COR-L47 (cell line): ENCODE measurements at places on chromosomes 3 and 15.
A peak's percentile ranks its signal among the peaks of the same experiment; 100 is the strongest.

DNA sequence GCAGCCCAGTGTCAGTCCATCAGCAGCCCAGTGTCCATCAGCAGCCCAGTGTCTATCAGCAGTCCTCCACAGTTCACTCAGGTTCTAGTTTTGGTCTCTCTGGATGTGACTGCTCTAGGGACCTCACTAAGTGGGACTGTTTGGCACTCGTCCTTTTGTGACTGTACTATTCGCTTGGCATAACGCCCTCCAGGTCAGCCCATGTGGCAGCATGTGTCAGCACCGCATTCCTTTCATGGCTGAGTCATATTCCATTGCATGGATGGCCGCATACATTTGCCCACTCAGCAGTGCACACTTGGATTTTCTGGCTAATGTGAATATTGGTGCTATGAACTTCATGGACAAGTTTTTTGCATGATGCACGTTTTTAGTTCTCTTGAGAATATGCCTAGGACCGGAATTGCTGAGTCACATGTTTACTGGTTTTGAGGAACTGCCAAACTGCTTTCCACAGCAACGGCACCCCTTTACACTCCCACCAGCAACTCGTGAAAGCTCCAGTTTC lies 16.4 kb downstream of the CHST13 start:
- no peak for DNase-seq

DNA sequence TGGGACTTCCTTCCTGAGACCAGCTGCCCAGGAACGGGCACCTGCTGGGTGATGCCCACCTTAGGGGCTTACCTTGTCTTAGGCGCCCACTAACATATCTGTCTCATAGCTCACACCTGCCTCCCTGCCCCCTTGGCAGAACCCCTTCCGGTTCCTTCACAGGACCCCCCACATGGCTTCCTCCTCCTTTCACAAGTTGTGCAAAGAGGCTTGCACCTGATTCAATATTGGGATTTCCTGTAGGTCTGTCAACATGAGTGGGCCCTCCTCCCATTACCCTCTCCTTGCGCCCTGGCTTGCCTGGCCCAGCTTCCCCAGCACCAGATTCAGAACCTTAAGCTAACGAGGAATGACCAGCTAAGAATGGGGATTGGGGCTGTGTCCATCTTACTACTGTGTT lies 633 bp downstream of the THPO start:
- DNase-seq: peak; percentile 63

GRCh38 chr15:68309024-68309423 lies 31.5 kb downstream of the FEM1B start:
- DNase-seq: no peak

DNA sequence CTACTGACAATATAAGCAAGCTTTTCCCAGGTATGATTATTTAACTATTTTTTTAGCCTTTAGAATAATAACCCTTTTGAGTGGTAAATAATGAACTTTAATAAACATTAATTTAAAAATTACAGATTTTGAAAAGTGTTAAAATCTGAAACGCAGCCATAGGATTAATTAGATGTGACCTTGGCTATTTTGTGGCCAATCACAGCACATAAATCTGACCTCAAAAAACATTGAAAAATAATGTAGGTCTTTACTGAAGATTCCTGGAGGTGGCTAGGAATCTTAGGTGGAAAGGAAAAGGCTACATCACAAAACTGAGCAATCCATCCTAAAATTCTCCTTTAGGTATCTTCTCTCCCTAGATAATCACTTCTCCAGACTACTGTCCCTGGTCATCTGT lies 18.1 kb downstream of the SCG3 start:
- no peak for DNase-seq

DNA sequence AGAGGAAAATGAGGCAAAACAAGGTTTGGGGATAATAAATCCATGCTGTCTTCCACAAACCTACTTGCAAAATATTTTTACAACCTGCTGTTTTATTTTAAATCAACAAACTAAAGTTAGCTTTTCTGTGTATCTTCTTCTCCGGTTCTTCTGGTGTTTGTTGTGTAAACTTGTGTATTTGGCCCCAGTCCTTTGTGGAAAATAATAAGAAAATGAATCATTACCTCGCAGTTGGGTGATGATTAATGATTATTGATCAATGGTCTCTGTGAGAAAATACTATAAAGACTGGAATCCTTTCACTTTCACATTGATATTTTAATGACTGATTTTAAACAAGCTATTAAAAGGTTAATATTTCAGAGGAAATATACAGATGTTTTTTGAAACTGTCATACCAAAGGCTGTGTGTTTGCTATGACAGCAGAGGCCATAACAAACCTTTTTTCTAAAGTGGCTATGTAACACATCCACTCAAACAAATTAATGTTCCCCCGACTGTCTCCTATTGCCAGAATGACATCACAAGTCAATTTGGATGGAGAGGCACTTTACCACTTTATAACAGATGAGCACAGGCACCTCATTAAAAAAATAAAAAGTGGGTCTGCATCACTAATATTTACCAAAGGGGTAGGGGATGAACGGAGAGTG lies 152.5 kb downstream of the MEX3B start:
- DNase-seq: no peak

GRCh38 chr15:23648920-23649515 lies 1.4 kb upstream of the MAGEL2 start:
- DNase-seq: peak; percentile 27

- no peak for DNase-seq
Observed at GRCh38 chr15:65333148-65333820, 28.8 kb downstream of the RNU5B-1 start.

DNA sequence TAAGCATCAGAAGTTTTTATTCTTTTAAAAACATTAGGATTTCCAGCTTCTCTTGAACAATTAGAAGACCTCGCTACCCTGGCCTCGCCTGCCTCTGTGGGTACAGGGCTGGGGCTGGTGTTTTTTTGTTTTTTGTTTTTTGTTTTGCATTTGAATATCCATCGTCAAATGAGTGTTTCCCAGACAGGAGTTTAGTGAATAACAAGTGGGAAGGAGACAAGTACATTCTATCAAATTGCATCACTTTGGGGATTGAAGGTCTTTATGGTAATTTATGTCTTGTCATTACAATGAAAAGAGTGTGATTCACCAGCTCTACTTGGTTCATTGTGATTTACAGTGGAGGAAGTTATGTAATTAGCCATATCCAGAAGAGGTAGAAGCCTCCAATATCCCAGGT lies 161.1 kb upstream of the UBE2E1 start:
- DNase-seq: no peak

DNA sequence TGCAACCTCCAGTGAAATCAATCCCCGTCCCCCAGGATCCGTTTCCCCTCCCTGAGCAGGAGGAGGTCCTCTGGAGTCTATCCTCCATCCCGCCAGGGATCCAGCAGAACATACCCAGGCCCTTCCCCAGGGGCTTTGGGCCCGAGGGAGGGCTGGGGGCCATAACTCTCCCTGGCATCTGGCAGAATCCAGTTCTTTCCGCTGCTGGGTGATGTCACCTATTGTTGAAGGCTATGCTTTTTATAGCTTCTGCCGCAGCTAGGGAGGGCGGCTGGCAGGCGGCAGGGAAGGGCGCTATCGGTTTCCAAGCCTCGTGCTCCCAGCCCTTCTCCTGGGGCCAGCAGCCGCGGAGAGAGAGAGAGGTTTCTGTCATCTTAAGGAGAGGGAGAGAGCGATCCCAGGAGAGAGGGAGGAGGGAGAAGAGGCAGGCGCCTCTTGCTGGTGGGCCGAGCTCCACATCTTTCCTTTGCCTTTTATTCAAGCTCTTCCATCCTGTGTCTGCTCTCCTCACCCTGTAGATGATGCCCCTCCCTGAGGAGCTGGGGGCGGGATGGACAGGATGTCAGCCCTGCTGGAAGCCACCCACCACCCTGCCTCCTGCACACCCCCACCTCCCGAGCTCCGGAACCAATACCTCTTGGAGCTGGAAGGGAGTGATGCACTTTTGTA lies 120.1 kb downstream of the ANP32A start:
- peak; percentile 73 for DNase-seq

DNA sequence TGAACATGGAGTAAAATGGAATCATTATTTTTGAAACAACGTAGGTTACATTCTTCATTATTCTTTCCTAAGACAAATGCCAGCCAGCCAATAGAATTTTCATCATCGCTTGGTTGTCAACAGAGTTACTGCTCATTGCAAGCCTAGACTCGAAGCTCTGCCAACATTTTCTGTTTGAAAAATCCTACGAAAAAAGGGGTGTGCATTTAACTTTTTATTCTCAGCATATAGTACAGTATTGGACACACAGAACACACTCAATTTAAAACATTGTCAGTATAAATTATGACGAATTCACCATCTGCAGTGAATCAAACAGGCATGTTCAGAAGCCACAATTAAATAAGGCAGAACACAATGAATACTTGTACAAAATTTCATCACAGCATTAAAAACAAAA lies 232.1 kb downstream of the NR1D2 start:
- no peak for DNase-seq

DNA sequence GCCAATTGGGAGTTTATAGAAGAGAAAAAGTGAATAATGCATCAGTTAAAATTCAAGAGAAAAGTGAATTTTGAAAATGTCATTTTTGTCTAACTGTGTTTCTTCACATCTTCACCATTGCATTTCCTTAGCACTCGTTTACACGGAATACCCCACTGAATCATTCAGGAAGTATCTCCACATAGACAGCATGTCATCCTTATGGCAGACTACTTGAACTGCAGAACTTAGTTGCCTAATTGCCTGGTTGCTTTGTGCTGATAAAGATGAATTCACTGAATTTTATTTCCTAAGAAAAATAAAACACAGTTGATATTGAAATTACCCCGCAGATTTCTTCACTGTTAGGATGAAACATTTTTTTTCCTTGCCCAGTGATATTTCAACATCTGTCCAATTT lies 627.1 kb downstream of the ROBO1 start:
- DNase-seq: no peak

- DNase-seq: no peak
Observed at GRCh38 chr3:132784502-132785025, 62.4 kb upstream of the NPHP3 start.

DNA sequence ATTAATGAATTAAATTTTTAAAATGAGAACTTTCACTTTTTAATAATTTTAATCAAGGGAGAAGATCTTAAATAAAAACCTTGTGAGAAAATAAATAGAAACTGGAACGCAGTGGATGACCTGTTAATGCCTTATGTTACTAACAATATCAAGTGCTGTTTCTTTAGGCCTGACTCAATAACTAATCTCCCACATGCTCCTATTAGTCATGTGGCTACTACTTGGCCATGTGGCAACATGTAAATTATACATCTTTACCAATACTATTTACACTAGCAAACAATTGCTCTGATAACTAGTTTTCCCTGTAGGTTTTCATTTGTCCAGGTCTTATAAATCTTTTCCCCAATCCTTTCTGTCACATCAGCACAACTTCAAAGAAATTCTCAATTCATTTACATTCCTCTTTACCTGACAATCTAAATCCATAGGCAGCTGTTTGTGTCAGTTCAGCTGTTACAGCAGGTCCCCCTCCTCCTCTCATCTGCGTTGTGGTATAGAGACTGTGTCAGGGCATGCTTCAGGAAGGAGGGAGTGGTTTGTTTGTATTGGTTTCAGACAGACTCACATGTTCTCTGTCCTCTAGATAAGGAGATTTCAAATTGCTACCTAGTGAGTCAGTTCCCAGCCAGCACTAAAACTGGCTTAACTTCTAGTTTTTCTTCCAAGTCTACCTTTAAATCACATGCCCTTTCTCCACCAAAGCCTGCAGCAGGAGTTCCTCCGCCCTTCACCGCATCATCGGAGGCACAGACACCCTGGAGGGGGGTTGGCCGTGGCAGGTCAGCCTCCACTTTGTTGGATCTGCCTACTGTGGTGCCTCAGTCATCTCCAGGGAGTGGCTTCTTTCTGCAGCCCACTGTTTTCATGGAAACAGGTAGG lies 11.3 kb upstream of the C3orf52 start:
- DNase-seq: peak; percentile 67

GRCh38 chr15:101113114-101114005 lies 138.5 kb downstream of the CHSY1 start:
- DNase-seq: no peak

DNA sequence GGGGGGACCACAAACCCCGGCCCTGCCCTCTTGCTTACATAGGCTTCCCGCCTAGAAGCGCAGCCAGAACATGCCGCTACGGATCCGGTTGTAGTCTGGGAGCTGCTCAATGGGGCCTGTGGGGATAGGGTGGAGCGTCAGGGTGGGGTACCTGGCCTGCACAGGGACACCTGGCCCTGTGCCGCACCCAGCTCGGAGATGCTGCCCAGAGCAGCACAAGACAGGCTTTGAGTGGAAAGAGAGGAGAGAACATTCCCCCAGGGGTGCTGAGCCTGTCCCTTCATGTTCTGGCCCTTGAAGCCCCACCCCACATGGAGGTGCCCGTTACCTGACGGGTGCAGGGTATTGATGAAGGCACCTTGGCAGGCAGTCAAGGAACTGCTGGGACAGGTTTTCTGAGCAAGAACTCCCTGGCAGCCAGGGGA lies 4.0 kb upstream of the COL7A1 start:
- no peak for DNase-seq

DNA sequence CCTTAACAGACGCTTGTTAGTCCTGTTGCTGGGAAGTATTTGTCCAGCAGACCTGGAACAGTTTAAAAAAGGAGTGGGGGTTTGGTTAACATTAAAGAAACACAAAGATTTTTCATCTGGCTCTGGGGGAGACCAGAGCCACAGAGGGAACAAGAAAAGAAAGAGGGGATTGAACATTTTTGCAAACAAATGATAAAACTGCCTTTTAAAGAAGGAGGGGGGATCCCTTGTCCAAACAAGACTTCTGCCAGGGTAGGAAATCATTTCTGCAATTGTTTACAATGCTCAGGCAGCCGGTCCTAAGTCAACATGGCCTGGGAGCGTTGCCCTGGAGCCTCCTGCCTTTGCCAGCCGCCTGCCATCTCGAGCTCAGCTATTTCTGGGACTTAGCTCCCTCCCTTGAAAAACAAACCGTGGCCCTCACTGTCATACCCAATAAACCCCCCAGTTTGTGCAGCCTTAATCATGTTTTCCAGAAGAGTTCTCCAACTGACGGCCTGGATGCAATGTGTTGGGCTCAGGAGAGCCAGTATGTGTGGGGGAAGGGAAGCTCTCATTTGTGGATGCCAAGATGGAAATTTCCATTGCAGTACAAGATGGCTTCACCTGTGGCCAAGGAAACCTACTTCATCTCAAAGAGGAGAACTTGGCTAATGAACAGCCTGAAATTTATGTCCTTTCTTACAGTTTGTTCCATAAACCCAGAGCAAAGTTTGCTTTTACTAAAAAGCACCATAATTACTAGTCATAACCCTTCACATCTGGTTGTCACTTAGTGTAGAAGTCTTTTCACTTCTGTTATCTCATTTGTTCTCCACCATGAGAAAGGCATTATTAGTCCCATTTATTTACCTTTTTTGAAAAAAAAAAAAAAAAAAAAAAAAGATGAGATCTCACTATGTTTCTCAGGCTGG lies 75.9 kb upstream of the RNU6-1 start:
- peak; percentile 88 for DNase-seq

GRCh38 chr15:27757052-27757451 lies 342.1 kb downstream of the OCA2 start:
- DNase-seq: no peak

- DNase-seq: no peak
Observed at GRCh38 chr15:35980719-35981118, 434.8 kb upstream of the DPH6 start.
